G401 (cell line): ENCODE measurements at places on chromosomes 2 and 18. TPM values are rescaled to one million over a fixed set of nuclear protein-coding genes. Genes with fewer than 3 reads are reported as not detected.

Gene CCL20
- total RNA-seq: not detected in 2 replicates

Gene R3HDM1
- 15.1 and 16.6 TPM in 2 replicates for total RNA-seq

Gene PTH2R
- 0.54 TPM in 1 of 2 replicates, not detected in the other for total RNA-seq

Gene SKA1
- 16.7 and 32.6 TPM in 2 replicates for total RNA-seq
